ENCODE measurements at places on chromosomes 13 and 19. TPM values are rescaled to one million over a fixed set of nuclear protein-coding genes. Genes with fewer than 3 reads are reported as not detected.

Gene TEX101
- not detected for total RNA-seq

Gene LYPD5
- total RNA-seq: 1.5 TPM

Gene RPS19
- 4,047 TPM for total RNA-seq

Gene KLK2
- 1.6 TPM for total RNA-seq

Gene SLC27A5
- 31.5 TPM for total RNA-seq

DNA sequence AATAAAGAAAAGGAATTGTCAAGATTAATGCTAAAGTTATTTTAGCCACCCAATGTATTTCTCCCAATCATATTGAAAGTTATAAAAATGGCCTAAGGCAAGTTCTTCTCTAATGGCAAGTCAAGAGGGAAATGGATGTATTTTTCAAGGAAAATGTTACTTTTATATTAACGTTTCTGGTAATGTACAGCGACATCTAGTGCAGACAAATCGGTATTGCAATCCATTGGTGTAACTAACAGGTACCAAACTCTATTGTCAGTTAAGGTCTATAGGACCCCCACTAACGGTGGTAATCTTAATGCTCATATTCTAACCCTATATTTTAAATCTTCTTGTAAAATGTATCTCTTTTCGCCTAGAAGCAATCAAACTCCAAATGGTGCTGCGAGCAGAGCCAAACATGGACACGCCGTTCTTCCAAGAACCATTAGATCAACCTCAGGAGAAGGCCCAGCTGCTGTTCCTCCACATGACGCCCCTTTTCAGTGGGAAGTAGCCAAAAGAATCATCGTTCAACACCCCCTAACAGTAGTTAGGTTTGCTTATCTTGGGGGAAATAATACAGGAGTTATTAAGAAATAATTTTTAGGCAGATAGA is 98.5 kb upstream of the PABPC3 start:
- no peak for DNase-seq
- no peaks in the 10 kb centered on the region for H3K36me3 ChIP-seq
- H3K4me3 ChIP-seq: no peak overlapping the region
- no peaks in the 10 kb centered on the region for H3K27me3 ChIP-seq

DNA sequence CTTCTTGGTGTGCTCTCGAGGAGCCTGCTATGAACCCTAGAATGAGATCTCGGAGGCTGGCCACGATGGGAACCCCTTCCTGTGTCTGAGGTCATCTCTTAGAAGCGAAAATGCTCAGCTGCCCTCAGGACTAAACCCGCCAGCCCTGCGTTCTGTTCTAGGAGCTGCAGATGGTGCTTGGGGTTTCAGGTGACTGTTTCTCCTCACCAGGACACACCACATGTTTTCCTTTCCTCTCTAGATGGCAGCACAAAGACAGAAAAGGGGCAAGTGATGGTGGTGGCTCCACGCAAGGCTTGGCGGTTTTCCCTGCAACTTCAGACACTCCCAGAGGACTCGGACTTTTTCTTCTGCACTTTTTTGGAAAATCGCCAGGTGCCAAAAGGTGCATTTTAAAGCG is 60.1 kb downstream of the RNASEH2B start:
- H3K4me1 ChIP-seq: no peaks in the 10 kb centered on the region
- H3K27ac ChIP-seq: no peak overlapping the region
- peaks cover 9% of the 10 kb centered on the region for H3K36me3 ChIP-seq
- DNase-seq: no peak
- H3K27me3 ChIP-seq: no peaks in the 10 kb centered on the region
- no peak overlapping the region for H3K4me3 ChIP-seq

DNA sequence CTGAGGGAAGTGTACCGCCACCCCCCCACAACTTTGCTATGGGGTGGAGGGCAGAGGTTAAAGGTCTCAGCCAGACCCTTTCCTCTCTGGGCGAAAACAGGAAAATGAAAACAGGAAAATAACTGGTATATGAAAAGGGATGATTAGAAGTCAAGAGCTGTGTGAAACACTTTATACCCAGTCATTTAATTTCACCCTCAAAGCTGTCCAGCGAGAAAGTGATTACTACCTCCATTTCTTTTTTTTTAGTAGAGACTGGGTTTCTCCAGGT is 575 bp upstream of the PHLDB3 start:
- no peak for DNase-seq
- H3K4me3 ChIP-seq: peak overlapping the region; percentile 67
- peaks cover 4% of the 10 kb centered on the region for H3K4me1 ChIP-seq
- no peaks in the 10 kb centered on the region for H3K36me3 ChIP-seq

GRCh38 chr13:28392896-28393505 is 101.9 kb downstream of the FLT1 start:
- no peak for DNase-seq
- no peak overlapping the region for H3K27ac ChIP-seq
- peaks cover 6% of the 10 kb centered on the region for H3K4me1 ChIP-seq
- H3K27me3 ChIP-seq: no peaks in the 10 kb centered on the region
- H3K4me3 ChIP-seq: no peak overlapping the region

DNA sequence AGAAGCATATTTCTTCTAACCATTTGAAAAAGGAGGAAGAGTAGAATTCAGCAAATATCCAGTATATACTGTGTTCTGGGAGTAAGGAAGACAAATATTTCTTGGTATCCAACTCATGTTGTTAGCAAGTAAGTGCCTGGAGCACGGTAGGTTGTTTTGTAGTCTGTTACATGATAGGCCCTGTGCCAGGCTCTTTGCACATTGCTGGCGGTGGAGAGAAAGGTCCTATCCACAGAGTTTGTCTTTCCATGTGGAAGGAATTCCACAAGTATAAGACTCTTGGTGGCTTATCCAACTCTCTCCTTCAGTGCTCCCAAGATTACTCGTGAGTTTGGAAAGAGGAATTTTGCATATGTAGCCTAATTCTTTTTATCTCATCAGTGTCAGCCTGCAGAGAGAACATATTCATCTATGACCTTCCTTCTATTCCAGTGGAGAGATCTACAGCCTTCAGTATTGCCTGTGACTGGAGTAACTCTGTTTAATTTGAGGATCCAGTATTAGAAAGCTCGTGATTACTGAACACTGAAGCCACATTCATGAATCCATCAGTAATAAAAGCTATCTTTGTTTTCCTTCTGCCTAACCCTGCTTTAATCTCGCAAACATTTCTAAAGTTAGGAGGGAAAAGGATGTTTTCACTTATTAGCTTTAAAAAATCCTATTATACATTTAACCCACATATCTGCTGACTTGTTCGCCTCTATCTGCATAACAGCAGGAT is 183.9 kb upstream of the CSNK1A1L start:
- H3K4me3 ChIP-seq: no peak overlapping the region
- no peaks in the 10 kb centered on the region for H3K36me3 ChIP-seq
- no peaks in the 10 kb centered on the region for H3K4me1 ChIP-seq
- H3K27ac ChIP-seq: no peak overlapping the region
- no peak for DNase-seq

GRCh38 chr13:85592211-85592610 is 207.0 kb downstream of the SLITRK6 start:
- H3K36me3 ChIP-seq: no peaks in the 10 kb centered on the region
- DNase-seq: no peak
- H3K27me3 ChIP-seq: no peaks in the 10 kb centered on the region
- H3K27ac ChIP-seq: no peak overlapping the region
- H3K4me3 ChIP-seq: no peak overlapping the region
- H3K4me1 ChIP-seq: no peaks in the 10 kb centered on the region

DNA sequence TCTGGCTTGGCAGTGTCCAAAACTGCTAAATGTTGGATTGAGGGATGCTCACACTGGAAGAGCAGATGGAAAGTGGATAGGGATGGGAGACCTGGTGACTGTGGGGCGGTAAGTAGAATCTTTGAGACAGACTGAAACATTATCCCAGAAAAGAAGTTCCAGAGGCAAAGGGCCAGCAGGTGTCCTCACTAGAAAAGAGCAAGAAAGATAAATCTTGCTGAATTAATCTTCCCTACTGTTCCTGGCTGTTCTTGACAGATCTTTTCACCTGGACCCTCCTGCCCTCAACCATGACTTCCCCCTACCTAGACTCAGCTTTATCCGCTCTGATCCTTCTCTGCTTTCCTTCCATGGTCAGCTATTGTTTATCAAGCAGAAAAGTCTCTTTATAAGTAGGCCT is 35.0 kb upstream of the FRY start:
- no peaks in the 10 kb centered on the region for H3K36me3 ChIP-seq
- H3K27ac ChIP-seq: no peak overlapping the region

DNA sequence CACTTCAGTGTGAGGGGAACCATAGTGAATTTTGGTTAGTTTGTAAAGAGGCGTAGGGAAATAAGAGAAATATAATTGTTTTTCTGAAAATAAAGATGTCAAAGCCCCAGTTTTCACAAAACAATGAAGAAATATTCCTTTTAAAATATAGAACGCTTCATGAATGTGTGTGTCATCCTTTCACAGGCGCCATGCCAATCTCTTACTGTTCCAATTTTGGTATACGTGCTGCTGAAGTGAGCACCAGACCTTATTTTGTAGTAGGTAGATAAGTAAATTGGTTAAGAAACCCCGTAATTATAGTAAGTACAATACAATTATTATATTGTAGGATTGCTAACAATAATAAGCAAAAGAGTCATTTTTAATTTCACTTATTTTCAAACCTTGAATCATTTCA is 43.3 kb downstream of the NAA16 start:
- no peaks in the 10 kb centered on the region for H3K36me3 ChIP-seq
- H3K27me3 ChIP-seq: no peaks in the 10 kb centered on the region
- no peak overlapping the region for H3K4me3 ChIP-seq
- H3K27ac ChIP-seq: no peak overlapping the region
- no peak for DNase-seq
- no peaks in the 10 kb centered on the region for H3K4me1 ChIP-seq

- no peaks in the 10 kb centered on the region for H3K27me3 ChIP-seq
- H3K4me1 ChIP-seq: no peaks in the 10 kb centered on the region
- no peak overlapping the region for H3K27ac ChIP-seq
- no peaks in the 10 kb centered on the region for H3K36me3 ChIP-seq
- H3K4me3 ChIP-seq: no peak overlapping the region
- no peak for DNase-seq
Measured at GRCh38 chr13:35812736-35813135, 318.4 kb downstream of the DCLK1 start.

GRCh38 chr19:30896554-30896953 is 452.7 kb downstream of the TSHZ3 start:
- H3K36me3 ChIP-seq: no peaks in the 10 kb centered on the region
- H3K27ac ChIP-seq: no peak overlapping the region

DNA sequence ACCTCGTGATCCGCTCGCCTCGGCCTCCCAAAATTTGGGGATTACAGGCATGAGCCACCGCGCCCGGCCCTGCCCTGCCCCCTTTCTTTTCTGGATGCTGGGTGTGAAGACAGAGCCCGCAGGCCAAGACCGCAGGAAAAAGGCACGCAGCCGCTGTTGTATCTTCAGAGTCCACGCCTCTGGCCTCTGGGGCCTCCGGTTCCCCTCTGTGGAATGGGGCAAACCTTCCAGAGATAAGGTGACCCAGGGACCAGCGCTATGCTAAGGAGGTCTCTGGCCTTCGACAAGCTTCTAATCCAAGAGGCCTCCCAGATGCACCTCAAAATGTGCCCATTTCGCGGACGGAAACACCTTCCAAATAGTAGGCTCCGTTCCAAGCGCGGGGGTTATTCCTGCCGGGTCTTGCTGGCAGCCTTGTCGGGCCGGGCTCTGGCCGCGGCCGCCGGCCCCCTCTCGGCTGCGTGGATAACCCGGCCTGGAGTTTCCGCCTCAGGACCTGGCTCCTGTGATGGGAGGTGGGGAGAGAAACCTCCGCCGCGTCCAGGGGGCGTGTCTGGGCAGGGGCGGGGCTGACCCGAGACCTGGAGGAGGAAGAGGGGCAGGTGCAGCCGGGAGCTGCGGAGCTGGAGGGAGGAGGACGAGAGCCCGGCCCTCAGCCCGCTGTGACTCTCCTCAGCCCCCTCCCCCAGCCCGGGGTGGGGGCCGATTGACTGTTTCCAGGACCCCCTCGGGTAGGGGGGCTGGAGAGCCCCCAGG is 13.1 kb downstream of the TJP3 start:
- DNase-seq: no peak
- H3K36me3 ChIP-seq: no peaks in the 10 kb centered on the region
- H3K27me3 ChIP-seq: peaks cover 1% of the 10 kb centered on the region

DNA sequence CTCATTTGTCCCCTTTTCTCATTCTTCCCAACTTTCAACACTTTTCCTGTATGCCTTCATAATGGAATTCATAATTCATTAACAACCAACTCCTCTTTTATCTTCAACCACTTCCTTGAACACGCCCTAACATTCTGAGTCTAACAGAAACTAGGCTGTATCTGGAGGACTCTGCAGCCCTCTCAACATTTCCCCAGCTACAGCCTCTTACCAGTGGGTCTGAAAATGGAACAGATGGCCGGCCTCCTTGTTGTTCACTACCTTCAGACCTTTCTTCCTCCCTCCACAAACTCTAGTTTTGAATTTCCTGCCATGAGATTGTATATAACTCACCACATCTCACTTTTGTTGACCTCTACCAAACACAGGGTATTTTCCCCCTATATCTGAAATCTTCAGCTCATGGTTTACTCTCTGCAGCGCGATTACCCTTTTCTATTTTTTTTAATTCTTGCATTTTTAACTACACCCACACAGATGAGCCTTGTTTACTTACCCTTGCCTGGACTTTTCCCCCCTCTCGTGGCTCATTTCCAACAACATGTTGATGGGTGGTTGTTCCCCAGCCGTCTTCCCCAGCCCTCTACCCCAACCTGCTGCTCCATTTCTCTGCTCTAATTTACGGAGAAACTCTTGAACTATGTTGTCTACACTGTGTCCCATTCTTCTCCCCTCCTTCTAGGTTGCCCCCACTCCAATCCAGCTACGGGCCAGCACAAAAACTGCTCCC is 846 bp downstream of the ZNF790 start:
- no peaks in the 10 kb centered on the region for H3K36me3 ChIP-seq
- H3K4me1 ChIP-seq: 0 out of 2 replicates have a peak, but pooled peaks cover 3% of the 10 kb centered on the region
- DNase-seq: no peak
- peak overlapping the region; percentile 79 for H3K4me3 ChIP-seq
- peak overlapping the region; percentile 69 for H3K27ac ChIP-seq

GRCh38 chr13:31853643-31854326 is 114.5 kb downstream of the RXFP2 start:
- no peaks in the 10 kb centered on the region for H3K36me3 ChIP-seq
- no peaks in the 10 kb centered on the region for H3K4me1 ChIP-seq
- no peak overlapping the region for H3K4me3 ChIP-seq
- no peak for DNase-seq
- no peaks in the 10 kb centered on the region for H3K27me3 ChIP-seq

DNA sequence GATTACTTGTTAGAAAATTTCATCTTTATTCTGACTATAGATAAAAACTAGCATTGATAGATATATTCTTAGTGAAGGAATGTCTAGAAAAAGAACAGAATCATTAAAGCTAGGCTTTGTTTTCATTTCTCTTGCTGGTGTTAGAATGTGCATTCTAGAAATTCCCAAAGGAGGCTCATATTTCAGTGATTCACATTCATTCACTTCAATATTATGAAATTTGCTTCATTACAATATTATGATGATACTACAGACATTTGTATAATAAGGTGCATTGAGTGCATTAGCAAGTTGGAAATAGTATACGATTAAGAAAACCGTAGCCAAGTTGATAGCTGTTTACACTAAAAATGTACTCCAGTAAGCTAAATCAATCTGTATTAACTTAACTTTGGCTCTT is 70.7 kb upstream of the MYCBP2 start:
- no peaks in the 10 kb centered on the region for H3K27me3 ChIP-seq
- no peaks in the 10 kb centered on the region for H3K36me3 ChIP-seq
- H3K4me3 ChIP-seq: no peak overlapping the region
- H3K27ac ChIP-seq: no peak overlapping the region
- no peaks in the 10 kb centered on the region for H3K4me1 ChIP-seq
